Aortic smooth muscle cell (primary cell): ENCODE measurements at places on chromosomes 16 and 17. TPM values are rescaled to one million over a fixed set of nuclear protein-coding genes. Genes with fewer than 3 reads are reported as not detected.

TMEM186 gene
- total RNA-seq = 3.8 and 5.0 TPM in 2 replicates

ADCY9 gene
- total RNA-seq = 19.9 and 32.8 TPM in 2 replicates

LGALS9B gene
- not detected in 2 replicates for total RNA-seq

ARHGDIG gene
- 0.37 and 0.66 TPM in 2 replicates for total RNA-seq

G6PC1 gene
- not detected in 2 replicates for total RNA-seq

CCDC47 gene
- 76.7 and 87.7 TPM in 2 replicates for total RNA-seq

KRTAP3-1 gene
- not detected in 2 replicates for total RNA-seq

ABCC12 gene
- total RNA-seq = not detected in 2 replicates

TP53TG3B gene
- total RNA-seq = not detected in 2 replicates

SCNN1B gene
- not detected in 2 replicates for total RNA-seq

SLC16A11 gene
- total RNA-seq = not detected in 2 replicates

STARD3 gene
- 21.4 and 23.8 TPM in 2 replicates for total RNA-seq

C17orf78 gene
- not detected in 2 replicates for total RNA-seq

EVI2B gene
- 0.13 and 0.19 TPM in 2 replicates for total RNA-seq

ZNF213 gene
- total RNA-seq = 3.2 and 5.7 TPM in 2 replicates

LRRC36 gene
- total RNA-seq = not detected in 2 replicates

ITGAX gene
- total RNA-seq = 0.12 and 0.26 TPM in 2 replicates

RHBDF1 gene
- total RNA-seq = 112 and 122 TPM in 2 replicates

CRAMP1 gene
- 4.6 and 6.6 TPM in 2 replicates for total RNA-seq

USP43 gene
- 0.06 TPM in 1 of 2 replicates, not detected in the other for total RNA-seq

NUP88 gene
- total RNA-seq = 82.4 and 112 TPM in 2 replicates

TBC1D26 gene
- not detected in 2 replicates for total RNA-seq

PIMREG gene
- 17.6 and 32.2 TPM in 2 replicates for total RNA-seq

DEXI gene
- 45.4 and 50.1 TPM in 2 replicates for total RNA-seq

CD300H gene
- not detected in 2 replicates for total RNA-seq

AP1G1 gene
- 49.0 and 63.0 TPM in 2 replicates for total RNA-seq

DLX4 gene
- total RNA-seq = not detected in 2 replicates

PIK3R6 gene
- not detected in 2 replicates for total RNA-seq

TBX21 gene
- not detected in 2 replicates for total RNA-seq

ALOX15 gene
- total RNA-seq = not detected in 2 replicates

BCAR1 gene
- 35.9 and 44.1 TPM in 2 replicates for total RNA-seq

PRSS33 gene
- total RNA-seq = not detected in 2 replicates

IL34 gene
- 54.0 and 74.2 TPM in 2 replicates for total RNA-seq

NECAB2 gene
- total RNA-seq = 0.13 TPM in 1 of 2 replicates, not detected in the other

TMC8 gene
- not detected in 2 replicates for total RNA-seq

ABCA9 gene
- 59.7 and 76.4 TPM in 2 replicates for total RNA-seq

CPNE7 gene
- total RNA-seq = 8.9 and 12.2 TPM in 2 replicates

KCNH6 gene
- not detected in 2 replicates for total RNA-seq

ITGAL gene
- total RNA-seq = under 0.01 TPM in 2 replicates

CPHXL2 gene
- total RNA-seq = not detected in 2 replicates
